ENCODE measurements at places on chromosomes 3 and 15. TPM values are rescaled to one million over a fixed set of nuclear protein-coding genes. Genes with fewer than 3 reads are reported as not detected.

Gene ACAN
- under 0.01 TPM for total RNA-seq

Gene GATM
- 1,079 TPM for total RNA-seq

Gene PXYLP1
- total RNA-seq: 4.6 TPM

Gene ANKRD34C
- total RNA-seq: not detected

DNA sequence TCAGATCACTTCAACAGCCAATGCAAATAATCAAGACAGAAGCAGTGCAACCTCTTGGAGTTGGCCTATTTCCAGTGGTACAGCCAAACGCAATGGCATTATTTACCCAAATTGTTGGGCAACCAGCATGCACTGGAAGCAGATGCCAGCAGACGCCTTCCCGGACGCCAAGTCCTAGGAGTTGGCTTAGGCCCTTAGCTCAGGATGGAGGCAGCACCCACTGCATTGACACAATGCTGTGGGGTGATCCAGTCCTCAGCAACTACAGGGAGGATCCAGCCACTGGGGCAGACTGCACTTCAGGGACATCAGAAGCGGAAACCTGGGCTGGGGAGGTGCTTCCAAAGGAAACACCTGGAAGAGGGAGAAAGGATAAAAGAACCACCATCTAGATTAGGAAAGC is 290.4 kb downstream of the FAM43A start:
- peaks cover 11% of the 10 kb centered on the region for H3K4me1 ChIP-seq
- H3K27me3 ChIP-seq: no peaks in the 10 kb centered on the region
- H3K4me3 ChIP-seq: no peak overlapping the region
- DNase-seq: no peak

DNA sequence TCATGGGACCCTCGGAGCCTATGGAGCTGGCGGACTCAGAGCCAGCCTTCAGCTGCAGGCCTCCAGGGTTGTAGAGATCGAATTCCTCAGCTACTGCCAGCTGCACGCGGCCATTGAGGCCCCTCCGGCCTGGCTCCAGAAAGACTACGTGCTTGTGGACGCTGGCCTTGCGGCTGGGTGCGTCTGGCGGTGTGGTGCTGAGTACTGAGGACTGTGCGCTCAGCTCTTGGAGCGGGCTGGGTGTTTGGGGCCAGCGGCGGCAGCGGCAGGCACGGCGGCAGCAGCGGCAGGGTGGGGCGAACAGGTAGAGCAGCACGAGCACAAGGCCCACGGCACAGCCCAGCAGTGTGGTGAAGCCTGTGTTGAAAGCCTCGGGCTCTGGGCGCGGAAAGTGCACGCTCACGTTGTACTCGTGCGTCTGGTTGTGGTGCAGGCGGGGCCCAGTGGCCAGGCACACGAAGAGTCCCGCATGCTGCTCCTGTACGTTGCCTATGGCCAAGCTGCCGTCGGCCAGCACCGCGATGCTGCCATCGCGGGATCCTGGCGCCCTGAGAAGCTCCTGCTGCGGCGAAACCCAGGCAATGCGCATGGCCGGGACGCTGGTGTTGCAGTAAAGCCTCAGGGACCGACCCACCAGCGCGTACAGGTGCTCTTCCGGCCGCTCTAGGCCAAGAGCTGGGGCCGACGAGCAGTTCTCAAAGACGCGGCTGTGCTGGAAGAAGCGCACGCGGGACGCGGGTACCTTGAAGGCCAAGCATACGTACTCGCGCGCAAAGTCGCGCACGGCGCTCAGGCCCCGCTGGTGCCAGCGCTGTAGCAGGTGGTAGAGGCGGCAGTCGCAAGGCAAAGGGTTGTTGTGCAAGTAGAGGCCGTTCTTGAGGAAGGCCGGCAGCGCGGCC is 1.3 kb downstream of the AMIGO3 start:
- no peak for DNase-seq
- H3K4me3 ChIP-seq: no peak overlapping the region
- no peaks in the 10 kb centered on the region for H3K27me3 ChIP-seq
- H3K36me3 ChIP-seq: peaks cover 31% of the 10 kb centered on the region

Measured in liver (tissue), 10 donors.